NCI-H526 (cell line): ENCODE measurements at places on chromosomes 7 and 10.

DNA sequence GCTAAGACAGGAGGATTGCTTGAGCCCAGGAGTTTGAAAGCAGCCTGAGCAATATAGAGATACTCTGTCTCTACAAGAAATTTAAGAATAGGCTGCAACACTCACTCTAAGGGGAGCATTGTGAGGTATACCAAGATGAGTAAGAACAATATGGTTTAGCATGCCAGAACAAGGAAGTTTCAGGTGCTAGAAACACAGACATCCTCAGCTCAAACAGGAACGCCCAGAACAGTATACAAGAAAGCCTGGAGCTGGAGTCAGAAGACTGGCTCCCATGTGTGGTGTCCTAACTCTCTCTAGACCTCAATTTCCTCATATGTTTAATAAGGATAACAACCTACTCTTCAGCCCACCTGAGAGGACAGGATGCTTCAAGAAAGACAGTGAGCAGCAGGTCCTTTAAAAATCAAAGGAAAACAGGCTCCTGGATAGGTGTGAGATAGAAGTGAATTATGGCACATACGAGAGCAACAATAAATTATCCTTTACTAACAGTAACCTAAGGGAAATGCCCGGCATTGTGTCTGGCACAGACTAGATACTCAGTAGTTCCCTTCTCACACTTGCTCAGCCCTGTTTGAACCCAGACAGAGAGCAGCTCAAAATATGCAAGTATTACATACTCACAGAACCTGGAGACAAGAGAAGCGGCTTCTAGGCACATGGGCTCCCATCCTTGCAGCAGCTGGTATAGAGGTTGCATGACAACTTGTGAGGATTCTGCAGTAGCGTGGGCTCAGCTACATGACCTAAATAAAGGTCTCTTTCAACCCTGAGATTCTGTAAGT, 45.4 kb downstream of the KAT6B start:
- no peak for DNase-seq

- peak; percentile 7 for DNase-seq
Measured at GRCh38 chr7:135886345-135887132, 90.6 kb downstream of the MTPN start.

- no peak for DNase-seq
Measured at GRCh38 chr7:36283711-36284130, 105.9 kb upstream of the ANLN start.

DNA sequence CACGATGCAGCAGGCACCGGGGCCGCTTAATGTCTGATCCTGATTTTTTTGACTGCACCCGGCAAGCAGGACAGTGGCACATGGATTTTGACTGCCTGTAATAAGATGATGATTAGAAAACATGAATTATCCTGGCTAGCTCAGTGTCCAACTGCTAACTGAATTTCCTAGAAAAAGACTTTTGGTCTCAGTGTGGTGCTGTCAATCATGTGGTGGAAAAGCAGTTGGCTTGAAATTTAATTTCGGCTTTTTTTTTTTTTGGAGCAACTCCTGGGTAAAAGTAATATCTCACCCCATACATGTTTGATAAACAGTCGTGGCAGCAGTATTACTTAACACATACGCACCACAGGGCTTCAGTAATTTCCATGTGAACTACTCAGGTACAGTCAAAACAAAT, 227.7 kb downstream of the FANK1 start:
- no peak for DNase-seq

DNA sequence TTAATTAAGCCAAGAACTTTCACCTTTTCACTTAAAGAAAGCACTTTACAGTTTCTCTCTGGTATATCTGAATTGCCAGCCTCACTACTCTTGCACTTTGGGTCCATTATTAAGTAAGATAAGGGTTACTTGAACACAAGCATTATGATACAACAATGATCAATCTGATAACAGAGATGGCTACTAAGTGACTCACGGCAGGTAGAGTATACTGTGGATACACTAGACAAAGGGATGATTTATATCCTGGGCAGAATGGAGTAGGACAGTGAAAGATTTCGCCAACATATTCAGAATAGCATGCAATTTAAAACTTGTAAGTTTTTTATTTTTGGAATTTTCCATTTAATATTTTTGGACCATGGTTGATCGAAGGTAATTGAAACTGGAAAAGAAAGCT, 34.3 kb upstream of the ITGB8 start:
- DNase-seq = no peak

DNA sequence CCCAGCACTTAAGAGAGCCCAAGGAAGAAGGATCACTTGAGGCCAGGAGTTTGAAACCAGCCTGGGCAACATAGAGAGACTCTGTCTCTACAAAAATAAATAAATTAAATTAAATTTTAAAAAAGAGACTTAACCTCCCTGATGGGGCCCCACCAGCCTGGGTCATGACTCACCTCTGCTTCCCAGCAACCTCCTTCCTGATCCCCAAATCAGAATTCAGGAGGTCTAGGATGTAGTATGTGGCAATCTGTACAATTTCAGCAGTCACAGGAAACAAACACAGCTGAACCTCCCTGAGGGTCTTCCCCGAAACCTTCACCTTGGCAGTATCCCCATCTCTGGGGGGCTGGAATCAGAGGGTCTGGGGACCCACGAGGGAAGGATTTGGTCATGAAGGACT, 9.7 kb upstream of the PPP1R35 start:
- no peak for DNase-seq

DNA sequence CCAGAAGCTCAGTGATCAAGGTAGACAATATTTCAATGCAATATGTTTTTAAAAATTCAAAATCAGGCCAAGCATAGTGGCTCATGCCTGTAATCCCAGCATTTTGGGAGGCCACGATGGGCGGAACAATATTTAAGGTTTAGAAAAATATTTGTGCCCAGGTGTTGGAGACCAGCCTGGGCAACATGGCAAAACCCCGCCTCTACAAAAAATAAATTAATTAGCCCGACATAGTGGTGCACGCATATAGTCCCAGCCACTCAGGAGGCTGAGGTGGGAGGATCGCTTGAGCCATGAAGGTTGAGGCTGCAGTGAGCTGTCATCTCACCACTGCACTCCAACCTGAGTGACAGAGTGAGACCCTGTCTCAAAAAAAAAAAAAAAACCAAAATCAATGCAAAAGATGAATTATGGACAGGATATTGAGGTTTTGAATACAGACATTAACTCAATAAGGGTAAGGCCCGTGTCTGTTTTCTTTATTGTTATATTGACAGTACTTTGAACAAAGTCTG, 913 bp upstream of the IFIT5 start:
- DNase-seq = no peak

DNA sequence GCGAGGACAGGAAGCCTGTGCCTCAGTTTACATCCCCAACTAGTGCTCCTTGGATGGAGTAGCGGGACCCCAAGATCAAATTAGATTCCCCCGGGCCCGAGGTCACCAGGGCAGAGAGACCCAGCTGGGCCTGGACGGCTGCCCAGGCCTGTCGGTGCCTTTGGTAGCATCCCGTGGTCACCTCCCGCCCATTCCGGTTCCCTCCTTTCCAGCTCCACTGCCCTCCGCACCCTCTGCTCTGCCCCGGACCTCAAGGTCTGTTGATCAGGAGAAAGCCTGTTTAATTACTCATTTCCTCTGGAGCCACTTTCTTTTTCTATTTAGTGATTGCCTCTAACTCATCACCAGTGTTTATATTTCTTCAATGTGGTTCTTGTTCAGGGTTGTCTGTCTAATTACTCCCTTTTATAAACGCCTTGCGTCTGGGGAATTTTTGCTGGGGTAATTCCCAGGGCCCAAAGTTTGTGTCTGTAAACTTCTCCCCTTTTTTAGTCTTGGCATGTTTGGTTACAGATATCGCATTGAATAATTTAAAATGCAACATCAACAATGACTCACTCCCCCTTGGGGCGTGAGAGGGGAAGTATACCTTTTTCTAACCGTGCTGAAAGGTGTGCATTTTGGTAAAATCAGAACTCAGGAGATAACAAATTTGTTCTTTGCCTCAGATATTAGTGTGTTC, 1.9 kb downstream of the FOXK1 start:
- peak; percentile 22 for DNase-seq
